M059J (cell line): ENCODE measurements at places on chromosomes 13 and 19.
A peak's percentile ranks its signal among the peaks of the same experiment; 100 is the strongest.

DNA sequence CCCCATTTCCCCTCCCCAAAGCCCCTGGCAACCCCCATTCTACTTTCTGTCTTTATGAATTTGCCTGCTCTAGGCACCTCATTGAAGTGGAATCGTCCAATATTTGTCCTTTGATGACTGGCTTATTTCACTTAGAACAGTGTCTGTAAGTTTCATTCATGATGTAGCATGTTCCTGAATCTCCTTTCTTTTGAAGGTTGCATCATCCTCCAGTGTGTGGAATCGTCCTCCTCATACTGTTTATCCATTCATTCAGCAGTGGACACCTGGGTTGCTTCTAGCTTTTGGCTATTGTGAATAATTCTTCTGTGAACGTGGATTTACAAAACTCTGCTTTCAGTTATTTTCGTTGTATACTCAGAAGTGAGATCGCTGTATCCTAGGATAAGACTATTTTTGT is 161.2 kb upstream of the RNF113B start:
- DNase-seq, result no peak

GRCh38 chr13:50916701-50917184 is 7.2 kb downstream of the RNASEH2B start:
- DNase-seq, result no peak

- no peak for DNase-seq
These were observed 799 bp downstream of the NR1H2 start for GRCh38 chr19:50377051-50377461.

- no peak for DNase-seq
These were observed 43.7 kb downstream of the ELF1 start for GRCh38 chr13:40975441-40975840.

- DNase-seq, result no peak
These were observed 104.4 kb downstream of the LHFPL6 start for GRCh38 chr13:39498471-39499114.

- no peak for DNase-seq
These were observed 28.8 kb downstream of the FOXO1 start for GRCh38 chr13:40637643-40638042.

DNA sequence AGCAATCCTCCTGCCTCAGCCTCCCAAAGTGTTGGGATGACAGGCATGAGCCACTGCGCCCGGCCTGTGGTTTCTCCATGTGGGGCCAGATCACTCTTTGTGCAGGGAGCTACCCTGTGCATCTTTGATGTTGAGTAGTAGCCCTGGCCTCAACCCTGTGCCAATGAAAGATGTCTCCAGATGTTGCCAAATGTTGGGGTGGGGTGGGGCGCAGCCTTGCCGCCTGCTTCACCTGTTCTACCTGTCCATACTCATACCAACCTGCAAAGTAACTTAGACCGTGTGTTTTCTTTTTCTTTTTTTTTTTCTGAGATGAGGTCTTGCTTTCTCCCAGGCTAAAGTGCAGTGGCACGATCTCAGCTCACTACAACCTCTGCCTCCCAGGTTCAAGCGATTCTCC is 20.9 kb downstream of the IER2 start:
- no peak for DNase-seq

GRCh38 chr19:7450243-7451223 is 38.3 kb downstream of the PEX11G start:
- peak; percentile 31 for DNase-seq

DNA sequence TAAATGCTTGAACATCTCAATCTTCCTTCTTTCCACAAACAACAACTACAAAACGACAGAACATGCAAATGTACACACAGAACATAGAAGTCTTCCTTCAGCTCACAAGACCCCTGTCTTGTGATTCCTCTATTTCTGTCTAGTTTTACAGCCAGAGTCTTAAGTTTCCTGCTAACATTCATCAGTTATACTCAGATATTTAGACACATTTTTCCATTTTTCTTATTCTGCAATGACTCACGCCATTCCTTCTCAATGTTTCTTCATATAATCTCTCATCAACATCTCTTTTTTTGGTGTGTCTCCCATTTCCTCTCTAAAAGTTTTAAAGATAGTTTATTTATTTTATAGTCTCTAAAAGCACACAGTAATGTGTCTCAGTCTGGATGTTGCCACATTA is 1872.9 kb upstream of the PCDH20 start:
- peak; percentile 32 for DNase-seq

- DNase-seq, result no peak
These were observed 150.8 kb upstream of the ATXN8OS start for GRCh38 chr13:69956839-69957238.
